ENCODE measurements at places on chromosomes 13 and 19. TPM values are rescaled to one million over a fixed set of nuclear protein-coding genes. Genes with fewer than 3 reads are reported as not detected.
A peak's percentile ranks its signal among the peaks of the same experiment; 100 is the strongest.

The NKG7 gene
- not detected for total RNA-seq

The NLRP7 gene
- not detected for total RNA-seq

DNA sequence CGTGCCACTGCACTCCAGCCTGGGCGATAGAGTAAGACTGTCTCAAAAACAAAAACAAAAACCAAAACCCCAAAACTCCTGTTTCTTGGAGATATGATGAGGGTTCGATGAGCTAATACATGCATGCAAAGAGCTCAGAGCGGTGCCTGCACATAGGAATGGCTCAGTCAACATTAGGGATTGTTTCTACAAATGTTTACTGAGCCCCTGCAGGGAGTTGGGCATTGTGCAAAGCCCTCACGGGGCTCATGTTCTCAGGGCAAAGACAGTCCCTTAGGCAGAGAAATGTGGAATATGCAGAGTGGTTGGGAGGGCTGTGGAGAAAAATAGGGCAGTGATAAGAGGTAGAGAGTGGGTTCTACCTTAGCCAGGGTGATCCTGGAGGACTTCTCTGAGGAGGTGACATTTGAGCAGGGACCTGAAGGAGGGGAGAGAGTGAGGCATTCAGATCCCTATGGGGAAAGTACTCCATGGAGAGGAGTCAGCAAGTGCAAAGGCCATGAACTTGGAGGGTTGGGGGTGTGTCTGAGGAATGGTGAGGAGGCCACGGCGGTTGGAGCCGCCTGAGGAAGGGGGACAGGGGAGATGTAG is 1.5 kb upstream of the EHD2 start:
- no peak for DNase-seq

DNA sequence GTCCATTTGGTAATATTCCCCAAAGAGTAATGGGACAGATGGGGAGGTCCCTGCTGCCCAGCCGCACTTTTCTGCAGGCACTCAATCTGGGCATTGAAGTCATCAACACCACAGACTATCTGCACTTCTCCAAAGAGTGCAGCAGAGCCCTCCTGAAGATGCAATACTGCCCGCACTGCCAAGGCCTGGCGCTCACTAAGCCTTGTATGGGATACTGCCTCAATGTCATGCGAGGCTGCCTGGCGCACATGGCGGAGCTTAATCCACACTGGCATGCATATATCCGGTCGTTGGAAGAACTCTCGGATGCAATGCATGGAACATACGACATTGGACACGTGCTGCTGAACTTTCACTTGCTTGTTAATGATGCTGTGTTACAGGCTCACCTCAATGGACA is 295.0 kb downstream of the GPC5 start:
- no peak for DNase-seq

DNA sequence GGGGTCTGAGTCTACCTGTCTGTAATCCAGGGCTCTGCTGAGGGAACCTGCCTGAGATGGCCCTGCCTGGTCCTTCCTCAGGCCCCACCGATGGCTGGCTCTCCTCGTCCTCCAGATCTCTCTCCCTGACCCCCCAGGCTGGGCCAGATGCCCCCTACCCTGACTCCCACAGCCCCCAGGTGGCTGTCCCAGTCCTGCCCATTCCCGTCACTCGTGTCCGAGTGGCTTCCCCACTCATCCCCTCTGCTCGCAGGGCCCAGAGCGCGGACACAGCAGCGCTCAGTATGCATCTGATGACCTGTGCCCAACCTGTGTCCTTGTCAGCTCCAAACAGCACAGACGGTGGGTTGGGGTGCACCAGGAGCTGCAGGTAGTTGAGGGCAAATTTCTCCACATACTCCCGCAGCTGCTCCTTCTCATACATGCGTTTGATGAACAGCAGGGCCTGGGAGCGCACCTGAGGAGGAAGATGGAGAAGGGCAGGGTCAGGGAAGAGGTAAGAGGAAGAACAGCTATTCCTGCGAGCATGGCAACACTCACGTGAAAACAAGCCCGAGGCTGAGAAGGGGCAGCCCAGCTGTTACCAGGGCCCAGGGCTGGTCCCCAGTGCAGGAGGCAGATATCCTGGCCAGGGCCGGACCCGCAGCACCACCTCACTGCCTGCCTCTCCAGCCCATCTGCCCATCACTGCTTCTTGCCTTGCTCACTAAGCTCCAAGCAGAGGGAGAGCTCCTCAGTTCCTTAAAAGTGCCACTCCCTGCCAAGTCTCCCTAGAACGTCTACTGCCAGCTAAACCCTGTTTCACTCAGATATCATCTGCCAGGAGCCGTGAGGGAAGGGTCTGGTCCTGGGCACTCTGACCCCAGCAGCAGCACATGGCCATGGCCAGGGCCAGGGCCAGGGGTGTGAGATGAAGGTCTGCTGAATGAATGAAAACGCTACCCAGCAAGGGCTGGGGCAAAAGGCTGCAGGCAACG is 11.1 kb upstream of the RSPH6A start:
- no peak for DNase-seq

DNA sequence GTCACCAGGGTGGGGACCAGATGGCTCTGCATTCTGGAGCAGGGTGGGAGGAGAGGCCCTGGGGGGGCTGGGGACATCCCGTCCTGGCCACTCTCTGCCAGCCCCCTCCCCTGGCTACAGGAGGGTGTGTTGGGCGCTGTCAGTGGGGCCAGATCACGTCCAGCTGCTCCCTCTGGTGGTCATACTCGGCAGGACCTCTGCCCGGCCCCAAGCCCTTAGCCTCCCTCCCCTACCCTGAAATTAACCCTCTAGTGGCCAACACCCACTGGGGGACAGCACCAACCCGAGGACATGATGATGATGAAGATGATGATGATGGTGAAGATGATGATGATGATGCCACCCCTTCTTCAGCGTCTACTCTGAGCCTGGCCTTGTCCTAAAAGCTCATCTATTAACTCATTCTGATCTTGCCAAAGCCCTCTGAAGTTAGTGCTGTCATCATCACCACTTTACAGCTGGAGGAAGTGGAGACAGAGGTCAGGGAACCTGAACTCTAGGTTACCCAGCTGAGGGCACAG is 590 bp upstream of the LGI4 start:
- DNase-seq: peak; percentile 80

DNA sequence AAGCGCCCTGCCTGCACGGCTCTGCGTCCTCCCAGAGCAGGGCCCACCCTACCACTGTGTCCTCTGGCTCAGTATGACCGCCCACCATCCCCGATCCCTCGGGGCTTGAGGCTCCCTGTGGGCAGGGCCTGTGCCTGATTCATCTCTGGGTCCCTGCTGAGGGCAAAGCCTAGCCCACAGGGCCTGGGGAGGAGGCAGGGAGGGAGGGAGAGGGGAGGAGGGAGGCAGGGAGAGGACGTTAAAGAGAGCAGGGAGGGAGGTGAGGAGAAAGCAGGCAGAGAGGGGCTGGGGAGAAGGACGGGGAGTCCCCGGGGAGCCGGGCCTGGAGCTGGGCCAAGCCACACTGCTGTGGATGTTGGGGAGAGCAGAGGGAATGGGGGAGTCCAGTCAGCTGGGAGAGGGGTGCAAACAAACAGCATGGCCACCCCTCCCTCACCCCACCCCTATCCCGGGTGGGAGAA is 4.0 kb upstream of the ERFL start:
- no peak for DNase-seq

DNA sequence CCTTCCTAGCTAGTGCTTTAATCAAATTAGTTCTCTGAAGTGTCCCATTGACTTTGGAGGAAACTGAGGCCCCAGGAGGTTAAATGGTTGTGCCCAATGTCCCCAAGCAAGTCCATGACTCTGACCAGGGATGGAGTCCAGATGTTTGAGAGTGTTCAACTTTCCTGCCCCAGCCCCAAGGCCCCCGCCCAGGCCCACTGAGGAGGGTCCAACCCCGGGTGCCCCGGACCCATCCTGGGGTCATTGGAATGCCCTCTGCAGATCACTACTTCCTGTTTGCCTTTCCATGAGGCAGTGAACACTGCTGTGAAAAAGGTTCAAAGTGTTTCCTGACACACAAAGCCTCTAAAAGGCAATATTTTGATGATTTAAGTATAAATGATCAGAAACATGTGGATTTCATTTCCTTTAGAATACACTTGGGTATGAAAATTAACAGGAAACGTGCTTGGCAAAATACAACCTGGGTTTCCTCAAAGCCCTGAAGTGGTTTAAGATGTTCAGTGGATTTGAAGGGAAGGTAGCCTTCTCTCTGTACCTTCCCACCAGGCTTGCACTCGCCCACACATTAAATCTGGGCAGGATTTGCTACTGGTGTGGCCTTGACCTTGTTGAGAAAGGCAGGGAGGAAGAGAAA is 335.7 kb downstream of the TSHZ3 start:
- no peak for DNase-seq

All from dermis blood vessel endothelial cell (primary cell).